Activated CD8-positive, alpha-beta memory T cell treated with anti-CD3 and anti-CD28 coated beads for 1 hour (primary cell): ENCODE measurements at places on chromosomes 6 and 20.

DNA sequence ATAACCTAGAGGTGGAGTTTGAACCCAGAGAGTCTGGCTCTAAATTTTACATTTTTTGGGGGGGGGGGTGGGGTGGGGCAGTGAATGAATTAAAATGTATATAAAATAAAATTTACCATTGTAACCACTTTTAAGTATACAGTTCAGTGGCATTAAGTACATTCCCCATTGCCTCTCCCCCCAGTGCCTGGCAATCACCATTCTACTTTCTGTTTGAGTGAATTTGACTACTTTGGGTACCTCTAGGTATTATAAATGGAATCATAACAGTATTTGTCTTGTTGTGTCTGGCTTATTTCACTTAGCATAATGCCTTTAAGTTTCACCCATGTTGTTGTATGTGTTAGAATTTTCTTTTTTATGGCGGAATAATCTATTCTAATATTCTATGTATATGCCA, 2.7 kb downstream of the FAM110A start:
- no peak for DNase-seq

DNA sequence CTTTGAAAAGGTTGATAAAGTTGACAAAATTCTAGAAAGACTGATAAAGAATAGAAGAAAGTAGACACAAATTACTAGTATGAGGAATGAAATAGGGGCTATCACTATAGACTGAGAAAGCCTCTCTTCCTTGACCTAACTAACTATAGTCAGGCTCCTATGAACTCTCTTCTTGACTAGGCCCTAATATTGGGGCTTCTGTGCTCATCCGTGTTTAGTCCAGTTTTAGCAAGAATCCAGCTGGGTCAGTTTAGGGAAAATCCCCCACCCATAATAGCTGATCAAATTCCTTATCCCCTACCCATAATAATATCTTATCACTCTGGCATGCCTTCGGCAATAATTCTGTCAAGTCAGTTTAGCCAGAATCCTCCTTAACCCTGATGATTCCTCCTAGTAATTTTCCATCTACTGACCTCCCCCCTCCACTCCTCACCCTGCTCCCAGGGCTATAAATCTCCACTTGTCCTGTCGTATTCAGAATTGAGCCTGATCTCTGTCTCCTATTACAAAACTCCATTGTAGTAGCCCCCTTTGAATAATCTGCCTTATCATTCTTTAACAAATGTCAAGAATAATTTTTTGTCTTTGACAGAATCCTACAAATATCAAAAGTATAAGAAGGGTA, 138.1 kb downstream of the TFAP2A start:
- no peak for DNase-seq

GRCh38 chr6:52725535-52726192, 37.6 kb downstream of the GSTA2 start:
- DNase-seq = no peak

DNA sequence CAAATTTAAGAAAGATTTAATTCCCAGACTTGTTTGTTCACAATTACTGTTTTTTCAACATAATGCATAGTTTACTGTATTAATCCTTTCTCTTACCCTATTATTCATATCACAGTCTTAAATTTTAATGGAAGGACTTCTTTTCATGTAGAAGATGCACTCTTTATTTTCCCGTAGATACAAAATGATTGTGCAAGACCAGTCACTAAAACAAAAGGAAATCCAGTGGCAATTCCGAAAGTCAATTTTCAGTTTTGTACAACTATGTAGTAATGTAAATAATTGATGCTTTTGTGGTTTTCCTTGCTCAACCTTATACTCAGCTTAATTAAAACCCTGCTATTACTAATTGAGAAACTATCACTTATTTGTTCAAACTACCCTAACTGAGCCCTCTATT, 361.5 kb upstream of the PTCHD4 start:
- DNase-seq = no peak

GRCh38 chr6:11146117-11146826, 34.7 kb upstream of the ERVFRD-1 start:
- DNase-seq = no peak

DNA sequence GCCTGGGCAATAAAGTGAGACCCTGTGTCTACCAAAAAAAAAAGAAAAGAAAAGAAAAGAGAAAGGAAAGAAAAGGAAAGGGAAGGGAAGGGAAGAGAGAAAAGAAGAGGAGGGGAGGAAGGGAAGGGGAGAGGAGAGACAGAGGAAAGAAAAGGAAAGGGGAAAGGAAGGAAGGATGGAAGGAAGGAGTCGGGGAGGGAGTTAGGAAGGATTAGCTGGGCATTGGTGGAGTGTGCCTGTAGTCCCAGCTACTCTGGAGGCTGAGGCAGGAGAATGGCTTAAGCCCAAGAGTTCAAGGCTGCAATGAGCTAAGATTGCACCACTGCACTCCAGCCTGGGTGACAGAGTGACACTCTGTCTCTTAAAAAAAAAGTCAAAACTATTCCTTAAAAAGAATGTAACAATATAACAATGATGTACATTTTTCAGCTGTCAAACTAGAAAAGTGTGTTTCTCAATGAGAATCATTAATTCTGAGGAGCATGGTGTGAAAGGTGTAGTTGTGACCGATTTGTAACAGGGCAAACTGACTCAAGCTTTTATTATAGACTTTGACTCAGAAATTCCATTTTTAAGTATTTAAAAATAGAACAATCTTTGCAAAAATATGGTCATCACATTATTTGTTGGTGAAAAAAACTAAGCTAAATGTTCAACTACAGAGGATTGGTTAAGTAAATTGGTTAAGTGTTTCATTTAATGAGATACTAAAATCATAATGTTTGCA, 14.7 kb downstream of the SNRPB start:
- DNase-seq = no peak

- no peak for DNase-seq
These were observed 120.3 kb downstream of the LCA5 start for GRCh38 chr6:79416931-79417330.

DNA sequence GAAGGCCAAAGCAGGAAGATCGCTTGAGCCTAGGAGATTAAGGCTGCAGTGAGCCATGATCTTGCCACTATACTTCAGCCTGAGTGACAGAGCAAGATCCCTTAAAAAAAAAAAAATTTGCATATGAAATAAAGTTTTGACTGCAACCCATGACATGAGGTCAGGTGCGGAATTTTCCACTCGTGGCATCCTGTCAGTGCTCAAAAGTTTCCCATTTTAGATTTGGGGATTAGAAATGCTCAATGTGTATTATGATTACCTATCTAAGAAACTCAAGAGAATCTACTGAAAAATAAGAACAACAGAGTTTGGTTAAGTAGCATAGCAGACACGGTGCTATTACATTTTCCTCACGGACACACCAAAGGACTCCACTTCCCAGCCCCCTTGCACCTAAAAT, 11.7 kb downstream of the SLC23A2 start:
- DNase-seq = no peak

DNA sequence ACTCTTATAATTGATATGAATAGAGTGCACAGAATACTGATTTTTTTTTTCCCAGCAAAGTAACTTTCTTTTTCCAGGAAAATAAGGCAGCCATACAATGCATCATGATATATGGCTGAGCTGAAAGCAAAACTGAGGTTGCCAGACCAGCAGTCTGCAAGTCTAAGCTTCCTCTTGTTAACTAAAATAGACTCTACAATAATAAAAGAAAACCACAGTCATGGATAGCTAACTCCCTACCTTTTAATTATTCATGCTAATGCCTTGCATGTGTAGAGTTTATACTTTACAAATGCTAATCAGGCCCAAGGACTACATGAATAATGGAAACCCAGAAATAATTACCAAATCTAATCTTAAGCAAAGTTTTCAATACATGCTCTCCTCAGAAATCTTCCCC, 47.4 kb downstream of the MAP7 start:
- DNase-seq = no peak
